ENCODE measurements at places on chromosomes 4 and X.
A peak's percentile ranks its signal among the peaks of the same experiment; 100 is the strongest.

- DNase-seq = no peak
Observed at GRCh38 chrX:150438165-150438564, 75.0 kb downstream of the MAMLD1 start.

- DNase-seq = no peak
Observed at GRCh38 chrX:71100581-71101505, 5.2 kb downstream of the FOXO4 start.

GRCh38 chrX:40933132-40933705 is 152.0 kb upstream of the USP9X start:
- no peak for DNase-seq

GRCh38 chrX:109187473-109188168 is 294.3 kb downstream of the GUCY2F start:
- DNase-seq = no peak

DNA sequence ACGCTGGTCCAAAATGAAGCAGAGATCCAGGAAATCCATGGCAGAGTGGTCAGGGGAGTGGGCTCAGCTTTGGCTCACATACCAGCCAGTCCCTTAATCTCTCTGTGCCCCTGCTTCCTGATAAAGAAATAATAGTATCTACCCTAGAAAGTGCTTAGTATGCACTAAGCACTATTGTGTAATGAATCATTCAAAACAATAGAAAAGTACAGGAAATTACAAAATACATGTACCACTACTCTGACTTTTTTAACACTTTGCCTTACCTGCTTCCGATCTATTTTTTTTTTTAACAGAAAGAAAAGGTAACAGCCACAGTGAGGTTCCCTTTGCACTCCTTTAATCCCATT is 49.9 kb downstream of the TBC1D9 start:
- no peak for DNase-seq

DNA sequence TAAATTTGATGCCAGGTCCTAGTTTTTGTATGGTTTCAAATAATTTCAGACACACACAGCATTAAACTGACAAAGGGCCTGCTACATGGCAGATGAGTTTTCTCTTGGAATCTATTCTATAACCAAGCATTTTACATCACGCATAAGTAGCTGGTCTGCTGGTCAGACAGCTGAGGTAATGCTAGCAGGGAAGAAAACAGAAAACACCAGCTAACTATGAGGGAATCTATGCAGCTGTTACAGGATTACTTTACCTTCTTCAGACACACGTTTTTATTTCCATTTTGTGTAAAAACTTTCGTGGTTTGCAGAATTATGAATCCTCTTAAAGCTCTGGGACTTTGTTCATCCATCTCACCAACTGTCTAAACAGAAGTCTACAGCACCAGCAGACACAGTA is 42.0 kb downstream of the MFAP3L start:
- no peak for DNase-seq

DNA sequence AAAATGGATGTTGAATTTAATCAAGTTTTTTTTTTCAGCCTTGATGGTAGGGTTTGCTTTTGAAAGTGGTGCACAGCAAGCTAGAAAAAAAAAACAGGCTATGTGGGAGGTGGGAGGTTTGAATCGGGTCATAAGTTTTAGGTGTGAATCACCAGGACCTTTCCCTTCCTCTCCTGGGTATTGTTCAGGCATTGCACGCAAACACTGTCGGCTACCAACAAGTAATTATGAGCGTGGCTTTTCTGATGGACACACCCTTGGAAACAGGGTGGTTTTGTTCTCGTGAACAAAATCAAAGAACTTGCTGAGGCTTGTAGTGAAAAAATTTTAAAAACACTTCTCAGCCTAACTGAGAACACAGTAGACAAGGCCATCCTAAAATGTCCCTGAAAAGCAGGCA is 18.1 kb downstream of the PIR start:
- no peak for DNase-seq

DNA sequence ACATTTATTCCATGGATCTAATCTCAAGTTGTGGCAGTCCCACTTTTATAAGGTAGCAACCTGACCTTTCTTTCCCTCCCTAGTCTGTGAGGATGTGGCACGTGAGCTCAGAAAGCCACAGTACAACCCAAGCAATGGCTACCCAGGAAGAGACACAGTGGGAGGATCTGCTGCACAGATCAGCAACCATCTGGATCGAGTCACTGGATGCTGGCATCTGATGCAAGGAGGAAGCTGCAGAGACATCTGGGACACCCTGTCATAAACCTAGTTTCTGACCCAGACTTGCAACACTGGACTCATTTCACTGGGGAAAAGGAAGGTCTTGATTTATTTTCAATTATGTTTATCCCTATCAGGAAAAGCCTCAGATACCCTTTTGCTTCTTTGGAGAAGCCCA is 327.1 kb downstream of the PAPSS1 start:
- DNase-seq = no peak

DNA sequence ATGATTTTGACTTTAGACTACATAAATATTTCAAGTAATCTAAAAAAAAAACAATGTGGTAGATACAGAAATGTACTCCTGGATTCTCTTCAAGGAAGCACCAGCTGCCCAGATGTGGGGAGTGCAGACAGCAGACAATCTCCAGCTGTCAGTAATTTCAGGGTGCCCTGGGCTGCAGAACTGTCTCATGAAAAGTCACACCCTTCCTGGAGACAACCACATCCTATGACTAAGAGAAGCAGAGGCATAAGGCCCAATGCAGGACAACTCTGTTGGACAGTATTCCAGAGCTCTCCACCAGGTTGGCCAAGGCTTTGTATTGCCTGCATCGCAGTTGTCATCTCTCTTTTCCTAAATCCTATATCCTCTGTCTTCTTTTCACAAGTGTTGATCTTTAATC is 34.4 kb upstream of the BLTP1 start:
- DNase-seq = no peak

GRCh38 chr4:53694666-53695065 is 103.4 kb upstream of the LNX1 start:
- DNase-seq = no peak

- no peak for DNase-seq
Observed at GRCh38 chrX:47168495-47169073, 23.6 kb downstream of the RBM10 start.

GRCh38 chr4:80116516-80116915 is 43.5 kb upstream of the ANTXR2 start:
- DNase-seq = no peak

DNA sequence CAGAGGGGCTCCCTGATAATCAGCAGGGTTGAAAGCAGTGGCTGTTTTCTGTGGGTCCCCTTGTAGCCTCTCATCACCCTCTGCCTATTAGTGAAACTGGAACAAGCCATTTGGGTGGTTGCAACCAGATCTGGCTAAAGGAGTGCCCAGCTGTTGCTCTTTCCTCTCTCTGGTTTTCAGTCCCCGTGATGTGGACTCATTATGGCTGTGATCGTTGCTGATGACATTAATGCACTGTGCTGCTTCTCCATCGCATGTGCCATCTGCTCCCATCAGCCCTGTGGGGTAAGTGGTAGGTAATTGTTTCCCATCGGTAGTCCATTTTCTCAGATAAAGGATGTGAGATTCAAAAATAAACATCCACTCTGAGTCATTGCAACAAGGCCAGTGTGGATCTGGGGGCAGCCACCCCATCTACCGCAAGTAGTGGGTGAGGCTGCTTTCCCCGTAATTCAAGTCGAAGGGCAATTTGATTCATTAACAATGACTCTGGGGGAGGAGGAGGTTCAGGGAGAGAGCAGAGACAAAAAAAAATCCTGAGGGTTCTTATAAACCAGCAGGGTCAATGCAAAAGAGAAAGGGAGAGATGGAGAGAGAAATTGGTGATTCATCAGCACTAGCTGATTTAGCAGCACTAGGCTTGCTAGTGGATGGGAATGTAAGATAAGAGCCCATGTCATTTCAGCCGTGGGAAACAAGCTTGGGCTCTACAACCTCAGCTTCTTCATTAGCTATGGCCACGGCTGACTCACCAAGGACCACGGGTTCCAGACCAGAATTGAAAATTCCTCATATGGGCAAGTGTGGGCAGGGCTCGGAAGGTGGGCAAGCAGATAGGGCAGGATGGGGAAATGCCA is 357.8 kb downstream of the MID1IP1 start:
- DNase-seq = no peak

- DNase-seq = peak; percentile 34
Observed at GRCh38 chr4:7335344-7336066, 99.2 kb downstream of the PSAPL1 start.

GRCh38 chr4:55561889-55562288 is 15.2 kb upstream of the CLOCK start:
- DNase-seq = no peak

Measured in activated gamma-delta T cell treated with anti-CD3 and anti-CD28 coated beads, Interleukin-2, amount 50 U/mL, for 16 hours (primary cell).